Stimulated activated CD8-positive, alpha-beta memory T cell treated with anti-CD3 and anti-CD28 coated beads, Interleukin-15, amount 100 ng/mL, for 48 hours (primary cell): ENCODE measurements at places on chromosomes 1 and 21.

- DNase-seq = no peak
Measured at GRCh38 chr1:161046605-161047228, 940 bp upstream of the USF1 start.

- DNase-seq = no peak
Measured at GRCh38 chr1:197152662-197153061, 6.2 kb upstream of the ASPM start.

- no peak for DNase-seq
Measured at GRCh38 chr1:89839516-89839915, 18.7 kb downstream of the LRRC8D start.

GRCh38 chr1:10195570-10195969 is 14.8 kb upstream of the KIF1B start:
- DNase-seq = no peak

DNA sequence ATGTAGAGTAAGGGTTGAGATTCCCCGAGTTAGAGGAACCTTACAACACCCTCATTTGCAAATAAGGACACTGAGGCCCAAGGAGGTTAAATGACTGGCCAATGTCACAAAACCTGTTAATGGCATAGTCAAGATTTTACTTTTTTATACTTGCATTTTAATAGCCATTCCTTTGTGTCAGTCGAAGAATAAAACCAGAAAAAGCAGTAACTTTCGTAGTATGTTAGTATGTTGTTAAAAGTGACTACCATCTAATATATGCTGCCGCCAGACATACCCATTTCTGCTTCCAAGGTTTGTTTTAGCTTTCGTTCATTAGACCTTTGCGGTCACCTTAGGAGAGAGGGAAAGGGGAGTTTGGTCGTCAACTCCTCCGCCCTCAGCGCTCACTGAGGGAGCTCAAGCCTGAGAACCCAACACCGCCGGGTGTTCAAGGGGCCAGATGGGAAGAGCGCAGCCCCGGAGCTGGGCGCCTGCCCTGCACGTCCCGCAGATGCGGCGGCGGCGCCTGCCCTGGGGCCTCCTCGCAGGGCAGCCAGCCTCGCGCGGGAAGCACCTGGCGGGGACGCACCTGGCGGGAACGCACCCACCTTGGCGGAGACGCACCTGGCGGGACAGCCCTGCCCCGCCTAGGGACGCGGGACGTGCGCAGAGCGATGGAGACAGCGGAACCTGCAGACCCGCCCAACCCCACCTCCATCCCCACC is 466 bp downstream of the VPS26C start:
- DNase-seq = no peak

GRCh38 chr21:34770576-34770975 is 101.8 kb downstream of the CLIC6 start:
- no peak for DNase-seq

GRCh38 chr1:116157096-116157495 is 45.9 kb downstream of the MAB21L3 start:
- no peak for DNase-seq

DNA sequence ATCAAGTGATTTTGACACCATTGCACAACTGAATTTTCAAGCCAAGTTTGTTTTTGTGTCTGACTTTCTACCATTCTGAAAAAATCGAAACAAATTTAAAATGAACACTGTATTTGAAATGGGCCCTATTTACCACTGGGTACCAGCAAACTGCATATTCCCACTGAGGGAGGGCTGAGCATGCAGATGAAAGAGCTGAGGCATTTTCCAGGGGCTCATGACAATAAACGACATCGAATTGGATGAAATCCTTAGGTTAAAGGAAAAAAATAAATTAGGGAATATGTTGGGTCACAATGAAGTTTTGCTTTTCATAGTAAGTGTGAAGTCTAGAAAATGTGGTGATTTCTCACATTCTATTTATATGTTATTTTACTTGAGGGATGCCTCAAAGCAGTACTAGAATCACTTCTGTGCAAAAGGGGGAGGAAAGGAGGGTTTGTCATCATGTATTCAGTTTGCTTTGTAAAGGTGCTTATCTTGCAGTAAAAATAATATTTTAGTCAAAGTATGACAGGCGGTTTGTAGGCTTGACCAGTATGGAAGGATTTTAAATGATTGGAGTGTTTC is 11.2 kb downstream of the ZBTB18 start:
- no peak for DNase-seq

GRCh38 chr1:82731216-82731615 is 930.5 kb downstream of the ADGRL2 start:
- no peak for DNase-seq

GRCh38 chr1:201769072-201769471 is 59.9 kb upstream of the IPO9 start:
- no peak for DNase-seq

- DNase-seq = no peak
Measured at GRCh38 chr1:50369830-50370229, 53.4 kb downstream of the DMRTA2 start.

DNA sequence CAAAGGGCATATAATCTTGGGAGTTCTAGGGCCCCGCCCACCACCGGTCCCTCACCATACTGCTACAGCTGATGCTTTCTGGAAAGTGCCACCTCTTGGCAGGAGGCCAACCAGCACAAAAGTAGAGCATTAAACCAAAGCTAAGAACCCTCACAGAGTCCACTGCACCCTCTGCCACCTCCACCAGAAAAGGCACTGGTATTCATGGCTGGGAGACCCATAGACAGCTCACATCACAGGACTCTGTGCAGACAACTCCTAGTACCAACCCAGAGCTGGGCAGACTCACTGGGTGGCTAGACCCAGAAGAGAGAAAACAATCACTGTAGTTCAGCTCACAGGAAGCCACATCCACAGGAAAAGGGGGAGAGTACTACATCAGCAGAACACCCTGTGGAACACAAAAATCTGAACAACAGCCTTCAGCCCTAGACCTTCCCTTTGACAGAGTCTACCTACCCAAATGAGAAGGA is 10.8 kb downstream of the THEM4 start:
- DNase-seq = no peak
